H54 (cell line): ENCODE measurements at places on chromosomes 6 and 20.

DNA sequence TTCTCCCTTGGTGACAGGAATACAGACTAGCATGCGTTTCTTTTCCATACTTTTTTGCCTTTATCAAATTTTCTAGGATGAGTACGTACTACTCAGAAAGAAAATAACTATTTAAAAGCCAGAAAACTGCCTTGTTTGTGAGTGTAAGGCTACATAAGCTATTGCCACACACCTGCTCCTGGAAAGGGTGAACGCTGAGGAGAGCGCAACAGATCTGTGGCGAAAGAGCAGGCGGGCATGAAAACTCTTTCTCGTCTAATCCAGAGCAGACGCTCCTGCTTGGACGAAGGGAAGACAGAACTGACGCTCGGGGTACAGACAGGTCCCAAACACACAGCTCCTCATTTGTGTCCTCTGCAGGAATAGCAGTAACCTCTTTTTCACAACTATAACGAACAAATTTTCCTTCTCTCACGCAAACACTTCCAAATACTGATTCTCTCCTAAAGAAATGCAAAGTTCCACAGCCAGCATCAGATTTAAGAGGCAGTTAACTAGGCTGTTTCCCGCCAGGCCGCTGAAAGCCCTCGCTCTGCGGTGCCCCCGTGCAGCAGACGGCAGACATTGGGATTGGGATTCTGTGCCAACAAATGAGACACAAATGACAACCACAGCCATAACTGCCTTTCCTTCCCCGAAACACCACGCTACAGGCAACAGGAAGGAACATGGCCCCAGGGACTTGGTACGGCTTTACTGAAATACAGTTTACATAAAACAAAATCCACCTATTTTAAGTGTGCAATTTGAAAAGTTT is 20.0 kb downstream of the TAF4 start:
- no peak for DNase-seq

DNA sequence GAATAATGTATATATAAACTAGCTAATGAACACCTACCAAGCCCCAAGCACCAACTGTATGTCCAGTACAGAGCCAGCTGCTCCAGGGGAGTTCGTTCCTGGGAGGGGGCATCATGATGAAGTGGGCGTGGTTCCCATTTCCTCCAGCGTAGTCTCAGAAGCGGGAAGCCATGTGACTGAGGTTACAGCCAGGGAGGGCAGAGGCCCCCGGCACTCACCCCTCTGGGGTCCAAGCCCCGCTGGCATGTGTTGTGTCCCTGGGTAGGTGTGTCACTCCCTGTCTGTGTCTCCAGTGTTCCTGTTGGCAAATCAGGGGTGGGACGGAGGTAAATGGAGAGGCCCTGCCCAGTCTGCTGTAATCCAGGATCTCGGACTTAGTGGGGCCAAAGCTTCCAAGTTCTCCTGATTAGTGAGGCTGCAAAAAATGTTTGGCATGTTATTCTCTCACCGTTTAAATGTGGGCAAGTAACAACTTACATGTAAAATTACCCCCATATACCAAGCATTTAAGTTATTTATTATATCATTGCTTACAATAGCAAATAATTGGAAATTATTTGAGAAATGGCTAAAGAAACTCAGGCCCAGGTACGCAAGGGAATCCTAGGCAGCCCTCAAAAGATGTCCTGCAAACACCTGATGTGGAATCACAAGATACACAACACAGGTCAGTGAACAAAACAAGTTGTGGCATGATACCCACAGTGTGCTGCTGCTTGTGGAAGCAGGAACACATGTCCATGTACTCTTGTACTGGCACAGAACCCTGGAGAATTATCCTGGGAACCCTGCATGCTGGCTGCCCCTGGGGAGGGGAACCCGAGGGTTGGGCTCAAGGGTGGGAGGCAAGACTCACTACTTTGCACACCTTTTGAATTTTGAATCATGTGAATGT is 22.2 kb downstream of the FAM110A start:
- no peak for DNase-seq

DNA sequence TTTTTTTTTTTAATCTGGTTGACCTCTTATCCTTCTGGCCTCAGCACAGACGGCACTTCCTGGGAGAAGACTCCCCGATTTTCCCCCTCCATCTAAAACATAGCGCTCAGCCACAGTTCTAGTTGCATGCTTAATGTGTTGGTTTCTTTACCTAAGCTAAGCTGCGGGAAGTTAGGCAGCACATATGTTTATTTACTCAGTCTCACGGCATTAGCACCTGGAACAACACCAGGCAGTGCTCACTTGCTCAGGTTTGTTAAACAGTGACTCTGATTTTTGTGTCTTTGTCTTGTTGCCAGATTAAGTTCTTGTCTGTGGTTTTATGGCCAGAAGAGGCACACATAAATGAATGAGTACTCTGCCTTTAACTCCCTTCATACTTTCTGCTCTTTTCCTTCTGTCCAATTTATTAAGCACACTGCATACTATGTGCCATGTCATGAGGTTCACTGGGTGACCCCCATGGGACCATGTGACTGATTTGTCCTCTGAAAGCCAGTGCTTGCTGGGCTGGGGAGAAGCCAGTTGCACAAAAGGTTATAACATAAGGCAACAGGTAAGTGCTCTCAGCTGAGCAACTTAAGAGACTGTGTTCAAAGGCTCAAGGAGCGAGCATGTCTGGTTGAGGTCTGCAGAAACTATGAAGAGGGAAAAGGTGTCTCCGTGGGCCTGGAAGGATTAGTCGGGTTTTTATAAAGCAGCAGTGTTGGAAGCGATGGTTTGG is 93.6 kb downstream of the RPP40 start:
- DNase-seq, result no peak

GRCh38 chr6:161017766-161018564 is 26.4 kb downstream of the MAP3K4 start:
- no peak for DNase-seq

DNA sequence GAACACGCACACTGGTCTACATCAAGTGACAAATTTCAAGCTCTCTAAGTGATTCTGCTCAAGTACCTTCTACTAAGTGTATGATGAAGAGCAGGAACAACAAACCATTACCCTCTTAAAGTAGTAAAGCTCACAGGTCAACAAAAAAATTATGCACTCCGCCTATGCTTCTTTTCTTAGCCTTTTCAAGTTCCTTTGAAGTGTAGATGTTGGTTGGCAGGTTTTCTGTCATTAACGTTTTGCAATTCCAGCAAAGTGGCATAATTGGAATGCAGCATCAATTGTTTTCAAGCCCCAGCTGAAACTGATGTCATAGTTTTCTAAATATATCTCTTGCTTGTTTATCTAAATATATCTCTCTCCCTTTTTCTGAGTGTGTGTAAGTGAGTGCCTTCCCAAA is 396.9 kb upstream of the EYS start:
- no peak for DNase-seq

DNA sequence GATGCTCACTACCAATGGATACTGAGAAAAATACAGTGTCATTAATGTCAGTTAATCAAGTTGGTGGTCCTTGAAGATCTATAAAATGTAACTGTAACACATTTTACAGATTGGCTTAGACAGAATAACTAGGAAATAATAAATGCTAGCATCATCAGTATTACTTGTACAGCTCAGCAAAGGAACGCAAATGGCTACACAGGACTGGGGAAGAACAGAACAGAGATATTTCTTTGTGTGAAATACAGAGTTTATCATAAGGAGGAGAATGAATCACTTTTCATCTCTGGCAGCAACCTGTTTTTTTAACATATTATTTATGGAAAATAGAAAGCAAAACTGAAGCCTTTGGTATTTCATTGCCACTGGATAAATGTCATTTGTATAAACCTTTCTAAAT is 8.2 kb upstream of the QKI start:
- DNase-seq, result no peak

- no peak for DNase-seq
Observed at GRCh38 chr6:132788658-132789395, 9.6 kb downstream of the SLC18B1 start.

GRCh38 chr20:5612581-5613301 is 137.5 kb upstream of the SHLD1 start:
- DNase-seq, result no peak

DNA sequence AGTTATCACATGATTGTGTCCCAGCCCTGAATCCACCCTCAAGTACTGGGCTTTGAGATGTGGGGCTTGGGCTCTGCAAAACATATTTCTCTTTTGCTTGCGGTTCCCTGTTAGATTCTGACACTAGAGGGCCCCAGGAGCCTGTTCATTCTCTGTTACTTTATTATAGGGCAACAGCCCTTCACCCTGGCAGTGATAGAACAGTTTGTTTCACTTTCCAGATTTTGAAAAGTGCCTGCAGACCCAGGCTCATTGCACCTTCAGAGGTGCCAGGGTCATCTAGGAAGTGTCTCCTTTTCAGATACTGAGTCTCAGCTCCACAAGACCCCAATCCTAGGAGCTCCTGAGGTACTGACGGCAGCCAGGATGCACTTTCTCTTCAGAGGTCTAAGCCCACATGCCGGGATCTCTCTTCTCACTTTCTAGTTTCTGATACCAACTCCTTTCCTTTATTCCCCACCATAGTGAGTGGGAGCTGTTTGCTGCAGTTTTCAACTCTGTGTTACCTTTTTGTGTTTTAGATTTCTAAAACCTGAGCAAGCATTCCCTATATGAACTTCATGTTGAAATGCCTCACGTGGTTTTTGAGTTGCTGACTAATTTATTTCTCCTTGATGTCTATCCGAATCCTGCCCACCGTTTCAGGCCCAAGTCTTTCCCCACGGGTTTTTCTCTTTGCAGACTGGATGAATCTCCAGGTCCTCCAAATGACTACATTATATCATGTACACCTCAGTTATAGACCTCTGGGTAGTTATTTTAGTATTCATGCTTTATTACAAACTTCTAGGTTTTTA is 10.9 kb downstream of the ABT1 start:
- DNase-seq, result peak; percentile 27

- no peak for DNase-seq
Observed at GRCh38 chr20:37393863-37394542, 48.1 kb downstream of the SRC start.

DNA sequence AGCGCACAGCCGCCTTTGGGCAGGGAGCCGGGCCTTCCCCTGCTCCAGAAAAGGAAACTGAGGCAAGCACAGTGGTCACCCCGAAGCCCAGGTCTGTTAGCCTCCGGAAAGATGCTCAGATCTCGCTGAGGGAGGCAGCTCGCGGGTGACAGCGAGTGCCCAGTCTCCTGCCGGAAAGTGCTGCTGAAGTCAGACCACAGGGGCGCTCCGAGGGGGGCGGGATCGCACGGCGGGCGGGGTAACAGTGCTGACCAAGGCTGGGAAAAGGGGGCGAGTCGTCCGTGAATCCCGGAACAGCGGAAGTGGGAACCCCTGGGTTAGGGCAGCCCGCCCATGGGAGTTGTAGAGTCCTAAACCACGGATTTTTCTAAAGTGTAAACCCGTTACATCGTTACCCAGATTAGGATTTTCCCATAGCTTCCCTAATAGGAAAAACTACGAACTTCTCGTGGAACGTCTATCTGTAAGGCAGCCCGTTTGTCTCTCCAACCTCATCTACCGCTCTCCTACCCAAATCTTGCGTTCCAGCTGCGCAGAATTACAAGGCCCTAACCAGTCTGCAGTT is 504 bp downstream of the VPS16 start:
- DNase-seq, result peak; percentile 89

DNA sequence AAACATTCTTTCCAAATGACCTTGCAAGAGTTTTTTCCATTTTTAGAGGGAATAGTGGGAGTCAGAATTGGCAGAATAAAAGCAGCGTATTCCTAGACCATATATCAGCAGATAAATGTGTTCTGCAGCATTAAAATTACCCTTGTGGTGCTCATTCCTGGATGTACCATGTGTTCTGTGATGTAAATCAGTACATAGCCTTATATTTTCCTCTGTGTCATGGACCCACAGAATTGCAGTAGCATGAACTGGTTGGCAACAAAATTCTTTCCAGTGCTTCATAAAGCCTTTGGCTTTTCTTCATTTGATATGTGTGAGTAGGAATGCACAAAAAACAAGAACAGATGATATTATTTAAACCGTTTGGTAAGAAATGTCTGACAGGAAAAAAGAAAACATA is 32.5 kb downstream of the ANKEF1 start:
- DNase-seq, result no peak

DNA sequence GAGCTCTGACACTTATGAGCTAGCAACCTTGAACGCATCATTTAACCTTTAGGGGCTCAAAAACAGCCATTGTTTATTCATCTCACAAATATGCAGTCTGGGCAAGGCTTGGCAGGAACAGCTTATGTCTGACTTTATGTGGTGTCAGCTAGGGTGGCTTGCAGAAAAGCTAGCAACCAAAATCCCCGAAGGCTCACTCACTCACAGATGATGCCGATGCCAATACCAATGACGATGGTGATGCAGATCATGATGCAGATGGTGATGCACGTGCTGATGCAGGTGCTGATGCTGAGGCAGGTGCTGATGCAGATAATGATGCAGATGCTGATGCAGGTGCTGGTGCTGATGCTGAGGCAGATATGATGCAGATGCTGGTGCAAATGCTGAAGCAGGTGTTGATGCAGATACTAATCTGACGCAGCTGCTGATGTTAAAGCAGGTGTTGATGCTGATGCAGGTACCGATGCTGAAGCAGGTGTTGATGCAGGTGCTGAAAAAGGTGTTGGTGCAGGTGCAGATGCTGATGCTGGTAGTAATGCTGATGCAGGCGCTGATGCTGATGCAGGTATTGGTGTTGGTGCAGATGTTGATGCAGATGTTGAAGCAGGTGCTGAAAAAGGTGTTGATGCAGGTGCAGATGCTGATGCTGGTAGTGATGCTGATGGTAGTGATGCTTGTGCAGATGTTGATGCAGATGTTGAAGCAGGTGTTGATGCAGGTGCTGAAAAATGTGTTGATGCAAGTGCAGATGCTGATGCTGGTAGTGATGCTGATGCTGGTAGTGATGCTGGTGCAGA is 195.6 kb downstream of the NFATC2 start:
- DNase-seq, result peak; percentile 45

GRCh38 chr20:11054266-11054993 is 380.6 kb upstream of the JAG1 start:
- no peak for DNase-seq

DNA sequence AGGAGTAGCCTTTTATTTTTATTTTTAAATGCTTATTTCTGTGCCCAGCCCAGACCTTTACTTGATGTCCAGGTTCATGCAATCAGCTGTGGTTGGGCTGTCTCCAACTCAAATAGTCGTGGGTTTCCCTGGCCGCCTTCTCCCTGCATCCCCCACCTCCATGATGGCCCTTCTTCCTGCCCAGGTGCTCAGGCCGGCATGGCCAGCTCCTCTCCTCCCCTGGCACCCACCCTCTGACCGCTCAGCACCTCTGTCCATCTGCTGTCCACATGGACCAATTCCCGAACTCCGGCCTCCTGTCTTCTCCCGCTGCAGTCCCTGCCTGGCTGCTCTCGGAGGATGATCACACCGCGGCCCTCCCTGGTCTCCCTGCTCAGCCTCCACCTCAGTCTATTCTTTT is 81.2 kb upstream of the SULF2 start:
- no peak for DNase-seq

- peak; percentile 63 for DNase-seq
Observed at GRCh38 chr20:50415516-50416268, 94.5 kb upstream of the PTPN1 start.

DNA sequence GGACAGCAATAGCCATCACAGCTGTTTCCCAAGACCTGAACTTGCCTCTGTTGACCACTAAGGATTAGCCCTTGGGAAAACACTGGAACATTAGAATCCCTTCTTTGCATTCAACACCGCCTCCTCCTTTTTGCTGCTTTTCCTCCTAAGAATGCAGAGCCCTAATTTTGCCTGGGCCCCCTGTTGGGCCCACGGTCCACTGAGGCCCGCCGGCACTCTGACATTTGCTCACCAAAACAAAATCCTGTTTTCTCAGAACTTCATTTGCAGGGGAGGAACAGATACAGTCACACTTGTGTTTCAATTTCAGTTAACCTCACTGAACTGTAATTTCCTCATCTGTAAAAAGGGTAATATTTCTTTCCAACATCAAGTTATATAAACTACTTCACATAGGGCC is 116.0 kb upstream of the JARID2 start:
- no peak for DNase-seq
